ENCODE measurements at places on chromosomes 7 and 10. TPM values are rescaled to one million over a fixed set of nuclear protein-coding genes. Genes with fewer than 3 reads are reported as not detected.

The CPA4 gene
- total RNA-seq = 8.2 TPM

The CC2D2B gene
- not detected for total RNA-seq

The ALDH18A1 gene
- 96.8 TPM for total RNA-seq

The RTKN2 gene
- 6.3 TPM for total RNA-seq

The PURB gene
- total RNA-seq = 25.0 TPM

The KLF14 gene
- under 0.01 TPM for total RNA-seq

Measured in uterine smooth muscle cell (primary cell).